ENCODE measurements at places on chromosomes 12 and 14.

DNA sequence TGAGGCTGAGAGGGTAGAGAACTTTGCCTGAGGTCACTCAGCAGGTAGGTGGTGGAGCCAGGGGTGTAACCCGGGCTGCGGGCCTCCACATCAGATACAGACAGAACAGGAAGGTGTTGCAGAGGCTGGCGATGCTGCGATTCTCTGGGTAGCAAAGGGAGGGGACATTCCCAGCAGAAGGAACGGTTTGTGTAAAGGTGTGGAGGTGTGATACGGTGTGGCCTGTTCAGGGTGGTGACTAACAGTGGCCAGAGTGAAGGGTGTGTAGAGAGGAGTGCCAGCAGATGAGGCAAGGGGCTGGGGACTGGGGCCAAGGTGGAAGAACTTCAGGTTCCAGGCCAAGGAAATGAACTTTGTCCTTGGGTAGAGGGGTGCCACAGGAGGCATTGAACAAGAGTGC is 18.2 kb upstream of the FAIM2 start:
- no peak for DNase-seq

DNA sequence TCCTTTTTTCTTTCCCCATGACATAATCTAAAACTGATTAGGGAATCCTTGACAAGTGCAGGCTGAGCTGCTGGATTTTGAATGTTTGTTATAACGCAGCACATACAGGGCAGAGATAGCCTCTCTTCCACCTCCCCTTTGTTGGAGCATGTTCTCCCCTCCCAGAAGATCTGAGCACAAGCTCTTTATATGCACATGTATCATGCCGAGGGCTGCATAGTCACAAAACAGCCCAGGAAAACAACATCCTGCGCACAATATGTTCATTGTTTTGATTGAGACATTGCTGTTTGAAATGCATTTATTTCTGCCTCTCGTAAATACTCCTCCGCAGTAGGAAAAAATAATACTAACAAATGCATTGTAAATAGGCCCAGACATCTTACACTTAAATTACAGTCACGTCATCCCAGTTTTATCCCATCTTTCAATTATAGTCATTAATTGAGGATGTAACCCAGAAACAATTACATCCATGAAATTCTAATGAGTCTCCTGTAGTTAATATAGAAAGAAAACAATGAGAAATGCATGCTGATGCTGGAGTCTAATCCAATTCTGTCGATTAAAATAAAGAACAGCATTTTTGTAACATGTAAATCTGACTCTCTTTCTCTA is 401.8 kb downstream of the BTG1 start:
- no peak for DNase-seq

DNA sequence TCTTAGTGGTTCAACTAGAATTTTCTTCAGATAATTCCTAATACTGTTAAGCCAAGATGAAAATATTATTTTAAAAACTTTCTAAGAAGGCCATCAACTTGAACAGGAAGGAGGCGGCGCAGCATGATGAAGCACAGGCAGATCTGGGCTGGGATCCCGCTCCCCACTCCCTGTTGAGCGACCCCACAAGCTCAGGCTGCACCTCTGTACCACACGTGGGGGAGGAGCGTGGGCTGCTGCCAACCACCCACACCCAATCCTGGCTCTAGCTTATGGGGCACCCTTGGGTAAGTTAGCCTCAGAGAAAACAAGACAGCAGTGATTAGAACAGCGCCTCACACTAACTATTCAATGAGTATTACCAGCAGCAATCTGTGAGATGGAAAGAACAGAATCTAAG is 6.0 kb downstream of the MTERF2 start:
- DNase-seq, result no peak

DNA sequence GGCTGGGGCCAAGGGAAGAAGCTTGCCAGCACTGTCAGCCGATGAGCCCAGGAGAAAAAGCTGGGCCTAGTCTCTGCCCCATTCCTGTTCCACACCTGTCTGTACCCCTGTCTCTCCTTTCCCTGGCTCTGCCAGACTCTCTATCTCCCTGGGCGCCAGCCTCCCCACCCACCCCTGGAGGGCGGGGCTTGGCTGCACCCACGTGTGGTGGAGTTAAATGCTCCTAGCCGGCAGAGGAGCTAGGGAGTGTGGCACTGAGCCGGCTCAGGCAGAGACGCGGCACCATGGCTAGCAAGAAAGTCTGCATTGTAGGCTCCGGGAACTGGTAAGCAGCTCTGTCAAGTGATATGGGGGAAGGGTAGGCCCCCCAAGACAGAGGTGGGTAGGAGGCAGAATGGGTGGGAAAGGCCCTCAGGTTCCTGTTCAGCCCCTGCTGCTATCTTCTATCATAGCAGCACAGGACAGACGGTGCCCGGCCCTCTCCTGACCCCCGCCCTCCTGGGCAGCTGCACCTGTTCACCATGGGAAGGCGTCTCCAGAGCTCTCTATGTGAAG is at the start of gene GPD1:
Gene GPD1, plus strand, starts transcription at position 242 of the 555 bp plus-strand sequence. Its CDS starts 43 bp downstream, at position 285.
- peak; percentile 41 for DNase-seq

- no peak for DNase-seq
These were observed 311.8 kb downstream of the AEBP2 start for GRCh38 chr12:19751078-19751477.

GRCh38 chr12:12903642-12904609 is 12.6 kb downstream of the GPRC5A start:
- DNase-seq, result no peak

DNA sequence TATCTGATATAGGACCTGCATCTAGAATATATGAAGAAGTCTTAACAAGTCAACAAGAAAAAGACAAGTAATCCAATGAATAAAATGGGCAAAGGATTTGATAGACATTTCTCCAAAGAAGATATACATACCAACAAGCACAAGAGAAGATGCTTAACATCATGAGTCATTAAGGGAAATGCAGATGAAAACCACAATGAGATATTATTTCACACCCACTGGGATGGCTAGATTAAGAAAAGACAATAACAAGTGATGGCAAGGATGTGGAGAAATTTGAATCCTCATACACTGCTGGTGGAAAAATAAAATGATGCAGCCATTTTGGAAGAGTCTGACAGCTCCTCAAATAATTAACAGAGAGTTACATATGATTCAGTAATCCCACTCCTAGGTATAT is 502.6 kb downstream of the FUT8 start:
- DNase-seq, result no peak

DNA sequence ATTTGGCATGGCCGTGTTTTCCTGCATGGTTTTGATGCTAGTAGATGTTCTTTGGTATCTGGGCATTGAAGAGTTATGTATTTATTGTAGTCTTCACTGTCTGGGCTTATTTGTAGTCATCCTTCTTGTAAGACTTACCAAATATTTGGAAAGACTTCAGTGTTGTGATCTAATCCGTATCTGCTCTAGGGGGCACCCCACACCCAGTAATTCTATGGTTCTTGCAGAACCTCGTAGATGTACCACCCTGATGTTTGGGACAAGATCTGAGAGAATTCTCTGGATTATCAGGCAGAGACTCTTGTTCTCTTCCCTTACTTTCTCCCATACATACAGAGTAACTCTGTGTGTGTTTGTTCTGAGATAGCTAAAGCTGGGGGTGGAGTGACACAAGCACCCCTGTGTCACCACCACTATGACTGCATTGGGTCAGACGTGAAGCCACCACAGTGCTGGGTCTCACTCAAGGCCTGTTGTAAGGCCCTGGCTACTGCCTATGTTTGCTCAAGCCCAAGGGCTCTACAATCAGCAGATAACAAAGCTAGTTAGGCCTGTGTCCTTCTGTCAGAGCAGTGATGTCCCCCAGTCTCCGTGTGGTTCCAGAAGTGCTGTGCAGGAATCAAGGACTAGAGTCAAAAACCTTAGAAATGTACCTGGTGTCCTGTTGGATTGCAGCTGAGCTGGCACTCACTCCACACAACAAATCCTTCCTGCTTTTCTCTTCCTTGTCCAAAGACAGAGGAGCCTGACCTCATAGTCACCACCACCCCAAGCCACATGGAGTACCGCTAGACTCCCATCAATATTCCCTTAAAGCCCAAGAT is 9.6 kb downstream of the RDH16 start:
- DNase-seq, result no peak

All from NCI-H345 (cell line).